ENCODE measurements at places on chromosomes 5 and 9.

DNA sequence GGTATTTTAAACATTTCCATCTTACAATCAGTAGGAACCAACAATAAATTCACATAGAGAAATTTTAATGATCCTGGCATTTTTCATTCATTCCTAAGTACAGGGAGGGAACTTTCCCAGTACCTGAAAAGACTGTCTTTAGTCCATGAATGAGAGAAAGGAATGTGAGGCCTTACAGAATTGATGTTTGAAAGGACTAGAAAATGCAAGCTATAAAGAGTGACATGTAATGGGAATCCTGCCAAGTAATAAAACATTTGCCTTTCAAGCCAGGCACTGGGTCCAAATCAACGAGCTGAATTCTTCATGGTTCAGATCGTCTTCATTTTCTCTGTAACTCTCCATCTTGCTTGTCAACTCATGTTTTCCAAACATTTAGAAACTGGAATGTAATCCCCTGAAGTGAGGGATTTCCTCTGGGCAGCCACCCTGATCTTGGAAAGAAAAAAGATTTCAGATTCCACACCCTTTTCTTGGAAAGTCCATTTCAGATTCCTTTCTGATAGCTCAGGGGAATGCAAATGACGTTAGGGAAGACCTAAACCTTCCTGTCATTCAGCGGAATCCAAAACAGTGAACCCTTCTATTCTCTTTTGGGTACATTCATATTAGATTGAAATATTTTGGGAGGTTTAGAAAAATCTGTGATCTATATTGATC lies 315.8 kb downstream of the SH3GL2 start:
- no peak for DNase-seq

DNA sequence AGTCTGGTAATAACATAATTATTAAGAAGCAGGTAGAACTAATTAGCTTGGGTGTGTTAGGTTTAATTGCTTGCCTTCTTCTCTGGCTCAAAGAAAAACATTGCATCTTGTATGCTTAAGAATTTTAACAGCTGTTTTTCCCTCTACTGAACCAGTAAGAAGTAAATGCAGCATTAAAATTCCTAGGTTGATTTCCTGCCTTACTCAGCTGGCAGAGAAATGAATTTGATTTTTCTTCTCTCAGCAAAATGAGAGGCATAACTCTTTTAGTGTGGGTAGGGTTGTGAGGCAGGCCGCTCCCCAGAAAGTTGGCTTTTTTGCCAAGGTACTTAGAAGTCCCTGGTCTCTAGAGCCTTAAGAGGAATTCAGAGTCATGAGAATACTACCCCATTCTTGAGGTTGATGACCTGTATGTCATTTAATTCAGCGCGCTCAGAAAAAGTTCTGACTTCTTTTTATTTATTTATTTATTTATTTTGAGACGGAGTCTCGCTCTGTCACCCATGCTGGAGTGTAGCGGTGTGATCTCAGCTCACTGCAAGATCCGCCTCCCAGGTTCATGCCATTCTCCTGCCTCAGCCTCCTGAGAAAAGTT lies 302.6 kb downstream of the ARHGEF28 start:
- DNase-seq: no peak

DNA sequence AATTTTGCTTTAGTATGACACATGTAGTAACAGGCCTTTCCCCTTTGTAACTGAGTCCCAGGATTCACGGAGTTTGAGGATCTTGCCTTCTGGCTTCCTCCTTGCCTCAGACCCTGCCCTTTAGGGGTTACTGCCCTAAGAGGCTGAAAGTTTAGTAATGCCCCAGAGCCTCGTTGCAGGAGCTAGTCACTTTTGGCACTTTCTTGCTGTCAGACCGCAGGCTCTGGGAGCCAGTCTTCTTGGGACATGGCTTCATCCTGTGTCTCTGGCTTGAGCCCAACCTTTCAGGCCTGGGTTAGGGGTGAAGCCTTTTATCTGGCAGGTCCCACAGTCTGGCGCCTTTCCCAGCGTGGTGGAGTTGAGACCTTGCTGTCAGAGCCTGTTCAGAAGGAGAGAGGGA lies 185.6 kb upstream of the DMRT1 start:
- DNase-seq: no peak

DNA sequence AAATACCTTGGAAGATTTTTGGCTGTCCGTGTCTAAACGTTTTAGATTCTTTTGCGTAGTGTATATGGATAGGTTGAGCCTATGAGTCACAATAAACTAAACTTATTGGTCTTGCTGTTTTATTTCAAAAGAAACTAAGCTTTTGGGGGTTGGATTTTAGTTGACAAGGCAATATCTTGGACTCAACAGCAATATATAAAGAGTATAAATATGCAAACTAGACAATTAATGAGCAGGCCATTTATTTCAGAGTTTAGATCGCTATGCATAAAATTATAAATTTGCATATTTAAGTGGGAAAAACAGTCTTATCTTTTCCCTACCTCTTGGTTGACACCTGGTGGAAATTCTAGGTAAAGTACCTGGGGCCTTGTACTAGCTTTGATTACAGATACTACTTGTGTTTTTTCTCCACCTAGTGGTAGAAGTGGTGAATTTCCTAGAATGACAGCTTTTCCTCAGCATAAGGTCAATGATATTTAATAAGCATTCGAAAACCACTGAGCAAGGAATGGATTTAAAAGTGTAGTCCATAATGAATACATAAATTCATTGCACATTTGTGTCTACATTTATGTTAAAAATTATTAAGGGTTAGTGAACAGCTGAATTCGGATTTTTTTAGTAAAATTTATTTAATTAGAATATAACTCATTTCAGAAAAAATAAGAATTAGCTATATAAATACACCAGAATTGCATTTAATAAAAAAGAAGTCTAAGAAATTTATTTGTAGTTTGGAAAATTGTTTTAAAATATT lies 1.7 kb upstream of the ARRDC3 start:
- DNase-seq: peak; percentile 94

- DNase-seq: no peak
Observed at GRCh38 chr9:23464275-23464674, 361.8 kb downstream of the ELAVL2 start.

- DNase-seq: no peak
Observed at GRCh38 chr9:33197279-33198152, 30.4 kb upstream of the B4GALT1 start.

DNA sequence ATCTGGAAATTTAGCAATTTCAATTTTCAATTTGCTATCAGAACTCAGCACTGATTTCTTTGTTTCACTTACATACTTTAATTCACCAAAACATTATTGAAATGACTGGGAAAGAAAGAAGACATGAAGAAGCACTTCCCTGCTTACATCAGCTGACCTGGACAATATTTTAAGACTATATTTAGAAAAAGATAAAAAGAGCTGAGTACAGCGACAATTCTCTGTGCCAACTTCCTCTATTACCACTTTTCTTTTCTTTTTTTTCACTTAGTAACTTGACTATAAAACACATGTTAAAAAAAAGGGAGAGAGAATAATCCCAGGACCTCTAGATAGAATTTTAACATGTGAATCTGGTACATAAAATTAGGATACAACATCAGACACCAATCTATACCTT lies 35.6 kb downstream of the MEF2C start:
- DNase-seq: no peak

- peak; percentile 32 for DNase-seq
Observed at GRCh38 chr9:2157277-2158110, 142.3 kb downstream of the SMARCA2 start.

DNA sequence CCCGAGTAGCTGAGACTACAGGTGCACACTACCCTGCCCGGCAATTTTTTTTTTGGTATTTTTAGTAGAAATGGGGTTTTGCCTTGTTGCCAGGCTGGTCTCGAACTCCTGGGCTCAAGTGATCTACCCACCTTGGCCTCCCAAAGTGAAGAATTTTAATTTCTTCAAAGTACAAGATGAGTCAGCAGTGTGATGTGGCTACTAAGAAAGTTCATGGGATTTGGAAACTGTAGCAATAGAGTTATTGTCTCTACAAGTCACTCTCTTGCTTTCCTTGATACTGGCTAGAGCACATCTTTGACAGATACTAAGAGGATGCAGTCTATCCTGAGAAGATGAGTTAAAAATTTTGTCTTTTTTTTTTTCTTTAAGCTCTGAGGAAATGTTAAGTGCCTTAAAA lies 1.6 kb downstream of the CREB3 start:
- no peak for DNase-seq

DNA sequence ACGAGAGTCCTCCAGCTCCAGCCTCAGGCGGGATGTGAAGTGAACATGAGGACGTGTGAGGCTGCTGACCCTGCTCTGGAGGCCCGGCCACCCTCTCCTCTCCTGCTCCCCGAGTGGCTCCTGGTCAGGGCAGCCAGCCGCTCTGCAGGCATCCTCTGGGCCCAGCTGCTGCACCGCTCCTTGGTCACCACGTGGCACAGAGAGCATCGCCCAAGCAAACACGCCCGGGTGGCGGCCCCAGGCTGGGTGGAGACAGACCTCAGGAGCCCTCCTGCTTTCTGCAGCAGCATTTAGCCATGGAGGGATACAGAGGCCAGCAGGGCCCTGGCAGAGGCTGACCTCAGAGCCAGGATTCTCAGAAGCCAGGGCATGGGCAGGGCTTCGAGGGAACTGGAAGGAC lies 69.7 kb upstream of the SARDH start:
- DNase-seq: no peak

GRCh38 chr5:107248066-107248695 lies 422.6 kb downstream of the EFNA5 start:
- DNase-seq: peak; percentile 72

DNA sequence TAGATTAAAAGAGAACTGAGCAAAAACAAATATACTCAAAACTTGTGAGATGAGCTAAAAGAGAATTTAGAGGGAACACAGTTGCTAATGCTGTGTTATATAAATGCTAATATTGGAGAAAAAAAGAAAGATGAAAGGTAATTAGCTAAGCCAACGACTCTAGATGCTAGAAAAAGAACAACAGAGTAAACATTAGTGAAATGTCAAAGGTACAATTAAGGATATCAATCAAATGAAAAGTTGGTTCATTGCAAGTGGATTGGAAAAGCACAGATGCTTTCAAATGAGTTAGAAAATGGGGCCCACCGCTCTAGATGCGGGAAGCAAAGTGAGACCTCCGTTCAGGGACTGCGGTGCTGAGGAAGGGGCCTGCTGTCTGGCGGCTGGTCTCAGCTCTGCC lies 17.9 kb upstream of the BARHL1 start:
- no peak for DNase-seq

DNA sequence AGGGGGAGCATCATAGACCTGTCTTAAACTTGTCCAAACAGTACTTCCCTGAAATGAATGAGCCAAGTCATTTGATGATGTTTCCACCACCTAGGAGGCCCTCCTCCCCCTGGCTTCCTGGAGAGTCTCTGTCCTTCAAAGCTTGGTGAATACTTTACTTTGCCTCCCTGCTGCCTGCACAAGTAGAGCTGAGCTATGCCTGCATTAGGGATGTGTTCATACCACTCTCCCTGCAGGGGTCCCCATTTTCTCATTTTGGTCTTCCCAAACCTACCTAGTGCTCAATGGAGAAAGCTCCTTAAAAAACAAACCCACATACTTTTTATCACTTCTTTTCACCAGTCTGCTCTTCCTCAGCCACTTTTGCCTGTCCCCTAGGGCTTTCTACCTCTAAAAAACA lies 7.7 kb downstream of the CCNI2 start:
- DNase-seq: peak; percentile 71

- no peak for DNase-seq
Observed at GRCh38 chr5:6587171-6587570, 45.7 kb downstream of the NSUN2 start.

- DNase-seq: peak; percentile 6
Observed at GRCh38 chr9:99158629-99159028, 53.7 kb downstream of the TGFBR1 start.

All from T47D (cell line).